ENCODE measurements at places on chromosomes 2 and 18. TPM values are rescaled to one million over a fixed set of nuclear protein-coding genes. Genes with fewer than 3 reads are reported as not detected.

DNA sequence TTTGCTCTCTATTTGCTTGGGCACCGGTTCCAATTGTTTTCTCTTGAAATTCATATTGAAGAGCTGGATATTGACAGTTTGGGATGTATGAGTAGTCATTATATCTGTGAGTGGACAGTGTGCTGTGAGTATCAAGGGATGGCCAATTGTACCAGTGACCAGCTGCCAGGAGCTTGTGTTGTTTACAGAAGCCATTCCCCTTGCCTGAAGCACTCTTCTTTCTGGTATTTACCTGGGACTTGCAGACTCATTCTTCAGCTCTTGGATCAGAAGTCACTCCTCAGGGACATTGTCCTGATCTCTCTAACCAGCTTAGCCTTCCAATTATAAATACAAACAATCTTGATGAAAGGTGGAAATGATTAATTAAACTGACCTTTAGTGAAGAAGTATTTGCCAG, 438.3 kb upstream of the LRATD1 start:
- DNase-seq: no peak

GRCh38 chr2:98140210-98140609, 53.2 kb downstream of the VWA3B start:
- DNase-seq: no peak

DNA sequence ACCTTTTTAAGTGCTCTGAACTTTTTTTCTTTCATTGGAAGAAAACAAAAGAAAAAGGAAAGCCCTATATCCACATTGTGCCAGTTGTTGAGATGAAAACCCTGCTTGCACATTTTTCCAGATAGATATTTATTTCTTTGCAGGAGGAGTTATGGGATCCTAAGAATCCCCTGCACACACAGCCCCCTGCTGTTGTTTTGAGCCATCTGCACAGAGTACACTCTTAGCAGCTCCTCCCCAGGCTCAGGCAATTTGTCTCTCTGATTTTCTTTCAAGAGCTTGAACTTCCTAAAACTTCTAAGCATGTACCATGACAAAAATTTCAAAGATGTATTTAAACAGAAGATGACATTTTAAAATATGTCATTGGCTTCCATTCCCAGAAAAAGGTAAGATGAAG, 436.9 kb downstream of the METTL4 start:
- DNase-seq: no peak

DNA sequence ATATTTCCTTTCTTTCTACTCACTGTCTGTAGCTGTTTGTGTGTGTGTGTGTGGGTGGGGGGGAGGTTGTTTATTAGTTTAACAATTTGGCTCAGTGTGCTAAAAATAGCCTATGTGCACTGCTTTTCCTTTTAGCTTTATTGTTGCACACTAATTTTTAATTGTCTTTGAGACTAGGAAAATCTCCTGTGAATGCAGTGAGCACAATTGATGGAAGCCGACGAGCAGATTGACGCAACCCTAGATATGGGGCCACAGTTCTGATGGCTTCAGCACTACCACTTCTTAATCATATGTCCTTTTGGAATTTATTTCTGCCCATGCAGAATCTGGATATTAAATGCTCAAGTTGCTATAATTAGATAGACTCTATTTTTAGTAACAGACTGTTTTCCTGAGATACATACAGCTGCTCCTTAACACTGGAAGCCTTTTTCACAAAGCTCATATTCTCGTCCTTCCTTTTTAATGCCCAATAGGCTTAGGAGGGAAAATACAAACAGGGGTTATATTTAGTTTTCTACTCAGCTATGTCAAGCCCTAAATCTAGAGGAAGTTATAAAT, 109.1 kb downstream of the IRS1 start:
- DNase-seq: no peak

DNA sequence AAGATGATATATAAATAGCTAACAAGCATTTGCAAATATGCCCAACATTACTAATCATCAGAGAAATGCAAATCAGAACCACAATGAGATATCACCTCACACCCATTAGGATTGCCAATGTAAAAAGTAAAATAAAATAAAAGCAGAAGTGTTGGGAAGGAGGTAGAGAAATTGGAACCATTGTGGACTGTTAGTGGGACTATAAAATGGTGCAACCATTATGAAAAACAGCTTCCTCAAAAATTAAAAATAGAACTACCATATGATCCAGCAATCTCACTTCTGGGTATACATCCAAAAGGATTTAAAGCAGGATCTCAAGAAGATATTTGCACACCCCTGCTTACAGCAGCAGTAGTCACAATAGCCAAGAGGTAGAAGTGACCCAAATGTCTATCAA, 99.8 kb upstream of the DAPL1 start:
- DNase-seq: no peak

- no peak for DNase-seq
Measured at GRCh38 chr2:191629001-191629453, 48.9 kb upstream of the NABP1 start.

GRCh38 chr2:28343184-28343942, 49.3 kb upstream of the FOSL2 start:
- no peak for DNase-seq

- no peak for DNase-seq
Measured at GRCh38 chr2:72134997-72135800, 12.5 kb downstream of the CYP26B1 start.

DNA sequence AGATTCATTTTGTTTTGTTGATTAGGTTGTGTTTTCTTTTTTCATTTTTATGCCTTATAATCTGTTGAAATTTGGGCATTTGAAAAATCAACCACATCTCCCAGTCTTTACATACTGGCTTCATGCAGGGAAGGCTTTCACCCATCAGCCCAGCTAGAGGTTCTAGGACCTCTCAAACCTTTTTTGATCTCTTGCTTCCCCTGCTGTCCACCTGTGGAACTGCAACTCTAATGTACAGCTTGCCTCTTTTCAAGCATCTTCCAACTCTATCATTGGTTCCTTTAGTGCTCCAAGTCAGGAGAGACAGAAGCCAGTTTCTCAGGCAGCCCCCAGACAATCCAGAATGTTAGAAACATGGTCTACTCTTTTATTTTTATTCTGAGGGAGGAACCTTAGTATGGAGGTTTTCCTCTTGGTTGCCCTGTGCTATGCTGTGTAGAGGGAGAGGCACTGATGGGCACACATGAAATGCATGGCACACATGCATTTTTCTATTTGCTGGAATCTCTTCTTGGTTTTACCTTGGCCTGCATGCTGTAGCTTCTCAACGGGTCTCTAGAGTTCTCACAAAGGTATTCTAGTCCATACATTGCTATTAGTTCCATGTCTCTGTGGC, 107.2 kb upstream of the L3MBTL4 start:
- no peak for DNase-seq

GRCh38 chr2:133941666-133942065, 312.2 kb upstream of the MGAT5 start:
- no peak for DNase-seq

- DNase-seq: no peak
Measured at GRCh38 chr2:126239320-126239955, 416.5 kb upstream of the GYPC start.

- peak; percentile 84 for DNase-seq
Measured at GRCh38 chr2:149768320-149768799, 180.8 kb upstream of the MMADHC start.

DNA sequence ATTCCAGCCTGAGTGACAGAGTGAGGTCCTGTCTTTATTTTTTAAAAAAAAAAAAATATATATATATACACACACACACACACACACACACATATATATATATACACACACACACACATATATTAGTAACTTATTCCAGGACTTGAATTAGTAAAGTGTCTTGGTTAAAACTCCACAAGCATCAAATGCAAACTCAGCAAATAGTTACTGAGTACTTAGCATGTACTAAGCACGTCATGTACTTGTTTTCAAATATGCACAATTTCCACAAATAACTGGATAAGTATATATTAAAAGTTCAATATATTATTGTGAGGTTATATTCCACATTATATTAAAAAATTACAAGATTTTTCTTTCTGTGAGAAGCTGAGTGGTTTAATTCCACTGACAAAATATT, 304.7 kb downstream of the ZEB2 start:
- no peak for DNase-seq

- no peak for DNase-seq
Measured at GRCh38 chr2:180657054-180657453, 323.4 kb upstream of the UBE2E3 start.

- DNase-seq: peak; percentile 42
Measured at GRCh38 chr2:182366628-182367027, 60.2 kb downstream of the PDE1A start.

- DNase-seq: peak; percentile 6
Measured at GRCh38 chr18:8389391-8390340, 219.6 kb upstream of the RAB12 start.

- DNase-seq: no peak
Measured at GRCh38 chr2:18771212-18771611, 181.8 kb upstream of the NT5C1B start.

DNA sequence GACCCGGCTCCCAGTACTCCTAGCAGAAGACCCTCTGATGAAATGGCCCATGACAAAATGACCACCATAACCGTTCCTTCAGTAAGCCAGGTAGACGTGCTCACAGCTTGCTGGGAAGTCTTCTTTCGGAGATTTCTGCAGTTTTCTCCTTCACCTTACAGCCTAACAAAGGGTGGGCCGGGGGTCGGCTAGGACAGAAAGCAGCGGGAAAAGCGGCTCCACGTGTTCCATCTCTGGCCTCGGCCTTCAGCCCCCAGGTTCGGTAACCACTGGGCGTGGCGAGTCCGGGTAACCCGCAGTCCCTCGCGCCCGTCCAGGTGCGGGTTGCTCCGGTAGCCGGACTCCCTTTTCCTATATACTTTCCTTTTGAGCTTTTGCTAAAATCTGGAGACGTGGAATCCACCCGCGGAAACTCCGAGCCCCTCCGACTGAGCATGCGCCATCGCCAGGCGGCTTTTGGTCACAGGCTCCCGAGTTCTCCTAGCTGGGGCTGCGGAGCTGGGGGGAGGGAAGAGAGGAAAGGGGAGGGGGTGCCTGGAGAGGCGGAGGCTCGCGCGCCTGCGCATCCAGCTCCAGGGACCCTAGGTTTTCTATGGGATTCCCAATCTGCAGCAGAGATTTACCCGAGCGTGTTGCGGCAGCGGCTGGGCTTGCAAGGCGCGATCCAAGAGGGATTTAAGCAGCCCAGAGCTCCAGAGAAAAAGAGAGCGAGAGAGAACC, at the start of gene VSNL1:
TSS of gene VSNL1 (plus strand) at position 604 of the 720 bp plus-strand sequence. CDS start 51,379 bp downstream, outside the sequence.
- no peak for DNase-seq

DNA sequence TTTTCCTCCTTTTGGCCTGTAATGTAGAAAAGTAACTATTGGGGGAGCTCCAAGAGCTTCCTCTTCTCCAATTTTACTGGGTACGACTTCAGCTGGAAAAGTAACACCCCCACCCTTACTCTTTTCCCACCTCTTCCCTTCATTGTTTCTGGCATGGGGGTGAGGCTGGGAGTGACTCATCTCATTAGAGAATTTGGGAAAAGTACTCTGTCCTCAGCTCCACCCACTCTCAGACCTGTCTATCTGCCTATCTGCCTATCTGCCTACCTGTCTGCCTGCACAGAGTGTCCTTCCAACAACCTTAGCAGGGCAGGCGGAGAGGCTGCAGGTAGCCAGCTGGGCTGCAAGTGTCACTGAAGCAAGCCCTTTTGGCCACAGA, 93.6 kb downstream of the EPHA4 start:
- no peak for DNase-seq

DNA sequence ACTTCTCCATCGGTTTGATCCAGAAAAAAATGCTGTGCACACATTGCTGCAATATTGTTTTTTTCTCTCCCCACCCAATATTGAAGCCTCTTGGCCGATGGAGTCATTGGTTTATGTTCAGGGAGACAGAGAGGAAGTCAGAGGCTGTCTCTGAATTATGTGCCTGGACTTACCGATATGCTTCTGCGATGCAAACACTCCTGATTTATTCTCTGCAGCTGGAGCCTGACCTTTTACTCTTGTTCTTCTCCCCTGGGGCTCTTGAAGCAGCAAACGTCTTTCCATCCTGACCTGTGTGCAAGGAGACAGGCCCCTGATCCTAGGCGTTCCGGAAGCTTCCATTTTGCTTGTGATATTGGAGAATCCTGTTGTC, 99.6 kb downstream of the PTGR3 start:
- DNase-seq: no peak

Gene PLCL1
- 0.21 TPM for polyA plus RNA-seq

Gene PARD3B
- polyA plus RNA-seq: 10.2 TPM

Gene PLGLB2
- 1.2 TPM for polyA plus RNA-seq

Gene PIEZO2
- polyA plus RNA-seq: 4.3 TPM

Measured in BJ (cell line).